ENCODE measurements at places on chromosomes 6 and 20.

- no peak for DNase-seq
Observed at GRCh38 chr6:92848901-92849300, 570.5 kb downstream of the EPHA7 start.

- no peak for DNase-seq
Observed at GRCh38 chr6:130467146-130468050, 101.6 kb downstream of the TMEM200A start.

DNA sequence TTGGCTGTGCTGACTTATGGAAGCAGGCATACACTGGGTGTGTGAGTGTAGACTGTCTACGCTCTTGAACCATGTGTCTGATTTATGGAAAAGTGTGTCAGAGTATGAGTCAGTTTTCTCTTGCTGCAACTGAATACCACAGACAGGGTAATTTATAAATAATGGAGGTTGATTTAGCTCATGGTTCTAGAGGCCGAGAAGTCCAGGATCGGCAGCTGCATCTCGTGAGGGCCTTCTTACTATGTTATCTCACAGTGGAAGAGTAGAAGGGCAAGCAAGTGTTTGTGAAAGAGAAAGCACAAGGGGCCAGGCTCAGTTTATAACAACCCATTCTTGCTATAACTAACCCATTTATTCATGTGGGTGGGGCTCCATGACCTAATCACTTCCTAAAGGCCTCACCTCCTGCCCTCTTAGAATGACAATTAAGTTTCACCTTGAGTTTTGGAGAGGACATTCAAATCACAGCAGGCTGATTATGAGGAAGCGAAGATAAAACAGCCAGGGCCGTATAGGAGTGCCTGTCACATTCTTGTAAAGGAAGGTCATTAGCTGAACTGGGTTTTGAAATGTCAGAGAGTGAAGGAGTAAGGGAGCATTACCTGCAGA is 6.7 kb downstream of the GPR31 start:
- DNase-seq = no peak

GRCh38 chr20:46939031-46939965 is 44.7 kb downstream of the EYA2 start:
- DNase-seq = no peak

DNA sequence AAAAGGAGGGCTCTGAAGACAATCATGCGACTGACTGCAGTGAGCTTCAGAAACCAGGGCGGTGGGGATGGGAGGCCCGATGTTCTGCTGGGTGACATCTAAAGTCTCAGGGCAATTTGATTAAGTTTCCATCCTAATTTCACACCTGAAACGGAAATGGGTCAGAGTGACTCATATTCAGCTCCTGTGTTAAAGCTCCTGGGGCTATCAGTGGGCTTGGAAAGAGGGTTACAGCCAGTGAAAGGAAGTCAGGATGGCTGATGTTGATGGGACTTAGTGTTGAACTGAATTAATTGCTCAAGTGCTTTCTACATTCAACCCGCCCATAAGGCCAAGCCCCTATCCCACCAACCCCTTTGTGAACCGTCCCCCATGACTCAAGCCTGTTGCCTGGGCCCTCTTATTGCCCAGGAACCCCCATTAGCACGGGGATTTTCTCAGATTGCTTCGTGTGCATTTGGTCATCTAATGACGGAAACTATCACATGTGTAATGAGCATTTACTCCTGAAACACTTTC is 47.1 kb upstream of the TBC1D7 start:
- no peak for DNase-seq

- DNase-seq = no peak
Observed at GRCh38 chr20:12581644-12582289, 427.0 kb upstream of the SPTLC3 start.

DNA sequence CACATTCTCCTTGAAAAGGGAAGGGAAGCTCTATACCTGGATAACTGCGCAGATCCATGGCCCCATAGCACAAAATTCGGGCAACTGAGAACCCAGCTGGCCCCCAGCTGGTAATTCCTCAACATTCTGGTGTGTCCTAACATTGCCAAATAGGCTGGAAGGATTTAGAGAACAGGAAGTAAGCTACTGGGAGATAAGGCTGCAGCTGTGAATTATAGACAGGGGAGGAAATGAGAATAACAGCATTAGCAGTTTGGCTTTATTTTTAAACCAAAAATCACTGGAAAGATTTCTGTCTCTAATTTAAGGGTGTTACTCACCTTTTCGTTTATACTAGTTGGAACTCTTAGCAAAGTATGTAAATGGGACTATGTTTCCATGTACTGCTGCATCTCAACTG is 97.2 kb downstream of the TULP4 start:
- DNase-seq = no peak

- no peak for DNase-seq
Observed at GRCh38 chr6:43383021-43383667, 13.7 kb upstream of the ZNF318 start.

- DNase-seq = no peak
Observed at GRCh38 chr6:1044040-1044836, 267.7 kb upstream of the FOXQ1 start.

- DNase-seq = no peak
Observed at GRCh38 chr20:13856354-13856753, 71.5 kb downstream of the NDUFAF5 start.

- DNase-seq = no peak
Observed at GRCh38 chr20:41300886-41301285, 16.6 kb downstream of the ZHX3 start.

DNA sequence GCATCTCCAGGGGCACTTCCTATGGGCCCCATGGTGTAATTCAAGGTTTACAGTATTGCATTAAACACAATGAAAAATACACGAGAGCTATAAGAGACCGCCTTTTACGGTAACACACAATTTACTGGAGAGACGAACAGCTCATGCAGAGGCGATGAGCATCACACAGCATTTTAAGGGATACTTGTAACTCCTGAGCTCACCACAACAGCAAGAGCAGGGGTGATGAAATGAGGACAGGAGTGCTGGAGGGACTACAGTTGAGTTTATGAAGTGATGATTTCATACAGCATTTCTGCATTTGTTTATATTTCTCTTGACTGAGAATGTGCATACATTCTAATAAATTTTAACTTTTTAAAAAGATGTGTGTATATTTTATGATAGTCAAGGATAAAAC is 113.9 kb downstream of the WDR27 start:
- no peak for DNase-seq

DNA sequence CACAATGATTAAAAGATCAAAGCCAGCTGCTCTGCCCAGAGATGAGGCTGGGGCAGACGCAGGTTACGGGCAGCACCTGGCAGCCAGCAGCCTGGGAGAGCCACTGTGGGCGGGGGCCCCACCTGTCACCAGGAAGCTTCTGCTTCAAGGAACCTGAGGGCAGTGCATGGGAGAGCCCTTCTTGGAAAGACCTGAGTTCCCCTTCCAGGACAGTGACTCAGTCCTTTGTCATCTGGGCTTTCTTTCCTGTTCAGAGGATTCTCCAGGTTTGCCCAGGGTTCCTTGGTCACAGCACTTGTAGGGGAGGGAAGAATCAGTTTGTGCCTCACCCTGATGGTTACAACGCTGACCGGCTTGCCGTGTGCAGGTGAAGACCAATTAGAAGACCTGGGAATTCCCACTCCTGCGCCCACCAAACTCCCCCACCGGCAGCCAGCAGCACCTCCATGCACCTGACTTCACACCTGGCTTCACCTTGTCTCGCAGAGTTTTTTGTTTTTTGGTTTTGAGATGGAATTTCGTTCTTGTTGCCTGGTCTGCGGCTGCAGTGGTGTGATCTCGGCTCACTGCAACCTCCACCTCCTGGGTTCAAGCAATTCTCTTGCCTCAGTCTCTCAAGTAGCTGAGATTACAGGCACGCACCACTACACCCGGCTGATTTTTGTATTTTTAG is 2.0 kb downstream of the ZBP1 start:
- no peak for DNase-seq

- DNase-seq = no peak
Observed at GRCh38 chr6:2157441-2158127, 87.8 kb downstream of the GMDS start.

GRCh38 chr20:47020231-47020630 is 125.6 kb downstream of the EYA2 start:
- DNase-seq = peak; percentile 8

GRCh38 chr20:53678990-53679596 is 85.5 kb upstream of the ZNF217 start:
- no peak for DNase-seq

- no peak for DNase-seq
Observed at GRCh38 chr6:137370871-137371633, 123.1 kb downstream of the OLIG3 start.

GRCh38 chr20:9571783-9572182 is 57.4 kb downstream of the LAMP5 start:
- DNase-seq = no peak

DNA sequence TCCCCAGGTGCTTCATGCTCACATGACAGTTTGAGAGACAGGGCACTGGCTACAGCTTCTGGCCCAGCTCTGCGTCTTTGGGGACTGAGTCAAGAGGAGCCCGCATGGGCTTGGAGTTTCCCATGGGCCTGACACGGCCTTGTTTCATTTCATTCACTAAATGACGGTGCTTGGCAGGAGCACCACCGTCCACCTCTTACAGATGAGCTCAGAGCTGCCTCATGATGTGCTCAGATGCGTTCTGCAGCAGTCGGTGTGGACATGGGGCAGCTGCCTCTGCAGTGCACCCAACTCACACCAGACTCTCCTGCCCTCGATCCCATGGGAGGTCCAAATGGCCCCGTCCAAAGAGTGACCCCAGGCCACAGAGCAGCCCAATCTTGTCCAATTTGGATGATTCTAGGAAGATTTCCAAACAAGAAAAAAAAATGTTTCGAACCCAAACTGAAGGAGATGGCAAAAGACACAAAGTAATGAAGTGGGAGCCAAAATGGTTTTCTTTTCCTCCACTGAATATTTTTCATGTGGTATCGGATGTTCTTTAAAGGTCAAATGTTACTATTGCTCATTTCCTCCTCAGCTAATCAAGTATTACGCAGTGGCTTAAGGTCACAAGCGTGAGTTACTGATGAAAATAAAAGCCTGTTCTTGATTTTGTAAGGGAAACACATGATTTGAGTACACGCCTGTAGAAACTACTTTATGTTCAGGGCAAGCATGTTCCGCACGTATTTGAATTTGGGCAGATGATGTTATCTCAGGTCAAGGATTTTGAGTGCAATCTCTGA is 524.2 kb downstream of the CDH26 start:
- DNase-seq = no peak

GRCh38 chr6:144284783-144285547 is at the start of gene UTRN:
TSS of gene UTRN (plus strand) at chr6:144285335. CDS start at chr6:144291829, 6,494 bp downstream.
- DNase-seq = peak; percentile 80

DNA sequence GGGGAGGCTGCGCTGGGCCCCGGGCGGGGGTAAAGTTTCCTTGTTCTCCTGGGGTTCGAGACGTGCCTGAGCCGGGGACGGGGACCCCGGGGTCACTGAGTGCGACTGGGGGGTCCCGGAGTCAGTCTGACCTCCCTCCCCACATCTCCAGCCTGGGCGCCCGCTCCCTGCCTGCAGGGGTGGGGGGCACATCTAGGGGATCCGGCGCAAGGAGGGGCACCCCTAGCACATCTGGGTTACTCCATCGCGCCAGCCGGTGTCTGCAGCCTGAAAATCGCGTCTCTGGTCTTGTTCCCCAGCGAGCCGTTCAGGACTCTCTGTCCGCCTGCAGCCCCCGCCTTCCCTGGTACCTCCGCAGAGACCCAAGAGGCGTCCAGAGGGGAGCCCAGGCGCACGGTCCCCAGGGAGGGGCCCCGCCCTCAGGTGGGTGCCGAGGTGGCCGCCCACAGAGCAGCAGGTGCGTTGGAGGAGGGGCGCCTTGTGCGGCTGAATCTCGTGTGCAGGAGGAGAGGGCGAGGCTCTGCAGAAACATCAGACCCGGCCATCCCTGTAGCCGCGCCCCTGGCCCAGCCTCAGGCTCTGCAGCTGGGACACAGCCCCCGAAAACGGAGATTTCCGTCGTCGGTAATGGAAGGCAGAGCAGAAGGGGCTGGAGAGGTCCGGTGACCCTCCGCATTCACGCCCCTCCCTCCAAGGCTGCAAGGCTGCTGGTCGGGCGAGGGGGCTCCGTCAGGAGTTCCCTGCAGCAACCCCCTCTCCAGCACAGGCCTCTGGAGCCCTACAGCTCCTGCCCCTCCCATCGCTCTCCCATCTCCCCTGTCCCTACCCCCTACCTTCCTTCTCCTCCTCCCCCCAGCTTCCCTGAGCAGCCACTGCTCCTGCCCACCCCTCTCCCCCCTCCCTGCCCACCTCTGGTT is 628 bp upstream of the CHRNA4 start:
- peak; percentile 67 for DNase-seq

DNA sequence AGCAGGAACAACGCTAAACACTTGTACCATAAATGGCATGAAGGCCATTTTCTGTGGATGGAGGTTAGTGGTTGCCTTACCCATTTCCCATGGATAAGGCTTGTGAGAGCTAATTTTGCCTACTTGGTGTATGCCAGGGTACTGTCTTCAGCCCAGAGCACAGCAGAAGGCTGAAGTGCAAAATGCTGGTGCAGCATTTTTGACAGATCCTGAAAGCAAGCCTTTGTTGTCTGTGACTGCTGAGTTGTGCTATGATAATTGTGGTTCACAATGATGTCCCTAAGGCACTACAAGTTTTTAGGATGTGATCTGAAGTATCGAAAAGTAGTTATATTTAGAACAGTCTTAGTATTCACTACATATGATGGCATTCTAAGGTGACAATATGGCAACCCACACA is 14.7 kb upstream of the HMGN3 start:
- no peak for DNase-seq

GRCh38 chr20:48024539-48024938 is 239.3 kb upstream of the SULF2 start:
- no peak for DNase-seq

GRCh38 chr6:127201321-127201720 is 65.3 kb upstream of the RNF146 start:
- DNase-seq = no peak

All from NCI-H1105 treated with DMSO at 0.1 percent for 48 hours (cell line).